ENCODE measurements at places on chromosomes 5 and 9. TPM values are rescaled to one million over a fixed set of nuclear protein-coding genes. Genes with fewer than 3 reads are reported as not detected.

ABCA1 gene
- total RNA-seq = 8.2 TPM

STRBP gene
- 8.5 TPM for total RNA-seq

PPP1R26 gene
- 9.5 TPM for total RNA-seq

COL23A1 gene
- total RNA-seq = 3.0 TPM

ANKRD31 gene
- 0.06 TPM for total RNA-seq

FYB1 gene
- 2.8 TPM for total RNA-seq

RELL2 gene
- not detected for total RNA-seq

HDHD3 gene
- total RNA-seq = 7.3 TPM

SLC34A3 gene
- total RNA-seq = not detected

FAM13B gene
- total RNA-seq = 7.8 TPM

IL3 gene
- not detected for total RNA-seq

FOXI1 gene
- not detected for total RNA-seq

DNA sequence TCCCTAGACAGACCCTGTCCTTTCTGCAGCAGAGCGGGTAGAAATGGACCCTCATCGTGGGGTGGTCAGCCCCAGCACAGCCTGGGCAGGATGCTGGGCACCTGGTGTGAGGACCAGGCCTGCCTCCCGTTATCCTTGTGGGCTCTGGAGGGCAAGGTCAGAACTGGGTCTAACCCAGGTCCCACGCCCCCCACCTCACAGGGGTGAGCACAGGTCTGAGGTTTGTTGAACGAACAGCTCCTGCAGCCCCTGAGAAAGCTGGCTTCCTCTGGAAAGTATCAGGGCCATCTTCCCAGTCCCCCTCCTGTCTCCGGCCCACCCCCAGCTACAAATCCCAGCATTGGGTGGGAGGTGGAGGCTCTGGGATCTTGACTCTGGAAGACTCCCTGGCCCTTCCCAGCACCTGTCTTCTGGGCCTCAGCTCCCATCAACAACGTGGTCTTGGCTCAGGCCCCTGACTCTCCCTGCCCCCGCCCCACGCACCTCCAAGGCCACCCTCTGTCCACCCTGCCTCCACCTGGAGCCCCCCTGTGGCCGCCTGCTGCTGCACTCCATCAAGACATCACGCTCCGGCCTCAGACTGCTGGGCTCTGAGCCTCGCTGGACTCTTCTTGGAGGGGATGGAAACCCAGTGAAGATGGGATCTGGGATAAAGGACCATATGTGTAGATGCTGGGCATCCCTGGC, 30.1 kb upstream of the CNOT6 start:
- DNase-seq = no peak
- H3K4me1 ChIP-seq = no peaks in the 10 kb centered on the region
- no peak overlapping the region for H3K4me3 ChIP-seq
- H3K27me3 ChIP-seq = no peaks in the 10 kb centered on the region
- no peaks in the 10 kb centered on the region for H3K36me3 ChIP-seq
- H3K27ac ChIP-seq = no peak overlapping the region

- H3K36me3 ChIP-seq = no peaks in the 10 kb centered on the region
- H3K4me3 ChIP-seq = no peak overlapping the region
- DNase-seq = no peak
- no peaks in the 10 kb centered on the region for H3K27me3 ChIP-seq
Measured at GRCh38 chr9:99114049-99114440, 9.1 kb downstream of the TGFBR1 start.

DNA sequence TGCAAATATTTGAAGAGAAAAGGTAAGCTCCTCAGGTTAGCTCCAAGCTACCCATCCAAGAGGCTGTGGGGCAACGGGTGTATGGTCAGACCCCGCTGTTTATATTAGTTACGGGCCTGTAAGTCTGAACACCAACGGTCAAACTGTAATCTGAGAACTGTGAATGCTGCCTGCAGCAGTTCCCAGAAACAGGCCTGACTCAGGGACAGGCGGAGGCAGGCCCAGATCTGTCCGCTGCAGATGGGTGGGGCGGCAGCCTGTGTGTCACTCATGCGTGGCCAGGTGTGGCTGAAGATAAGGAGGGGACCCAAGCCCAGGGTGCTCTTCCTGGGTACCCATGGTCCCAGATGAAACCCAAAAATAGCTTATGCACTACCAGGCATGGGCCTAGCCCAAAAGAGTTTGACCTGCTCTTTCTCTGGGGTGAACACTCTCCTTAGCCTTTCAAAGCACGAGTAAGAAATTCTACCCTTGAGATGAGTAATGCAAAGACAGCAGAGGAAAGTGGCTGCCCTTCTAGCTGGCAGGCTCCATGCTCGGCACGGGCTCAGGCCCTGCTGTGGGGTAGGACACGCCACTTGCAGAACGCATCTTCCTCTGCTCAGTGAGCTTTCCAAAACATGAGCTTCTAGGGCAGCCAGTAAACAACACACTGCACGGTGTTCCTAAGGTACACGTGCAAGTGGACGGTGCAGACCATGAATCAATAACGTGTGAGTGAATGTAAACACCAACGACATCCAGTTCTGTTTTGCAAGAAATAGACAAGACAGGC, 9.1 kb downstream of the UBAC1 start:
- H3K27me3 ChIP-seq = no peaks in the 10 kb centered on the region
- DNase-seq = peak; percentile 93
- H3K36me3 ChIP-seq = peaks cover 56% of the 10 kb centered on the region

DNA sequence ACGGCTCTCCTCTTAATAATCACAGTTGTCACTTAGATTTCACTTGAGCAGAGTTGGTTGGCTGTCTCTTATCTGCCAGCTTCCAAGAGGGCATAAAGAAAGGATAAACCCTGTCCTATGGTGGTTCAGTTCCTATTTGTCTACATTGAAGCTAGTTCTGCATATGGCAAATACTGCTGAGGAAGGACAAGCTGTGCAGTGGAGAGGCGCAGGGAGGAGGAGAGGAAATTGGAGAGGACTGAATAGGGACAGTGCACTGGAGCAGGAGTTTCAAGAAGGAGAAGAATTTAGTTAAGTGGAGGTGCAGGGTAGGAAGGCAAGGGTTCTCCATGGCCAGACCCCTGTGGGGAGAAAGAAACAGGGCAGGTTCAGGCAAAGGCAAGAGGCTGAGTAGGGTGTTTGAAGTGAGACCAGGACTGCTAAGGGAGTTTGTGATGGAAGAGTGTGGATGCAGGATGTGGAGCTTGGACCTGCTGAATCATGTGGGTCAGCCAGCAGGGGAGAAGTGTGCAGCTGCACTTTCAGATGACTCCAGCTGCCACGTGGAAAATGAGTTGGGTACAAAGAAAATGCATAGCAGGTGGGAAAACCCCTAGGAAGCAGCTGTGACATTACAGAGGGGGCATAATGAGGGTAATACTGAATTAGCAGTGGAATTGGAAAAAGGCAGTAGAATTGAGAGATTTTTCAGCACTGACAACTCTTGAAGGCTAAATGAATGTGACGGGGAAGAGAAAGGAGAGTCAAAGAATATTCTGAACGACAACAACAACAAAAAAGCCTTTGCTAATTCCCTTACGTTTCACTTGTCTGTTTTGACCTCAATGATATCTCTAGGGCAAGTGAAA, 66.8 kb downstream of the MAMDC2 start:
- no peaks in the 10 kb centered on the region for H3K36me3 ChIP-seq
- H3K4me3 ChIP-seq = no peak overlapping the region
- no peak overlapping the region for H3K27ac ChIP-seq

- DNase-seq = no peak
- no peaks in the 10 kb centered on the region for H3K27me3 ChIP-seq
- no peak overlapping the region for H3K27ac ChIP-seq
Measured at GRCh38 chr9:72633966-72634365, 112.6 kb downstream of the TMC1 start.

- H3K27me3 ChIP-seq = no peaks in the 10 kb centered on the region
- peaks cover 68% of the 10 kb centered on the region for H3K4me1 ChIP-seq
- H3K36me3 ChIP-seq = no peaks in the 10 kb centered on the region
- DNase-seq = peak; percentile 66
- peak overlapping the region; percentile 98 for H3K27ac ChIP-seq
Measured at GRCh38 chr5:38467353-38468040, 88.9 kb downstream of the LIFR start.

GRCh38 chr5:3301306-3301705, 294.3 kb upstream of the IRX1 start:
- H3K4me3 ChIP-seq = no peak overlapping the region
- no peak overlapping the region for H3K27ac ChIP-seq
- DNase-seq = no peak
- H3K36me3 ChIP-seq = no peaks in the 10 kb centered on the region
- no peaks in the 10 kb centered on the region for H3K4me1 ChIP-seq

- H3K27ac ChIP-seq = no peak overlapping the region
- H3K27me3 ChIP-seq = no peaks in the 10 kb centered on the region
- no peaks in the 10 kb centered on the region for H3K36me3 ChIP-seq
- no peaks in the 10 kb centered on the region for H3K4me1 ChIP-seq
- no peak for DNase-seq
Measured at GRCh38 chr5:110580625-110581024, 145.8 kb downstream of the TMEM232 start.

DNA sequence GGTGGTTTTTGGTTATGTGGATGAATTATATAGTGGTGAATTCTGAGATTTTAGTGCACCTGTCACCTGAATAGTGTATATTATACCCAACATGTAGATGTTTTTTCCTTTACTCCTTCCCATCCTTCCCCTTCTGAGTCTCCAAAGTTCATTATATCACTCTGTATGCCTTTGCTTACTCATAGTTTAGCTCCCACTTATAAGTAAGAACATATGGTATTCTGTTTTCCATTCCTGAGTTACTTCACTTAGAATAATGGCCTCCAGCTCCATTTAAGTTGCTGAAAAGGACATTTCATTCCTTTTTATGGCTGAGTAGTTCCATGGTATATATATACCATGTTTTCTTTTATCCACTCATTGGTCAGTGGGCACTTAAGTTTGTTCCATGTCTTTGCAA, 161.6 kb upstream of the CD180 start:
- no peaks in the 10 kb centered on the region for H3K27me3 ChIP-seq
- DNase-seq = no peak
- H3K4me1 ChIP-seq = no peaks in the 10 kb centered on the region
- no peak overlapping the region for H3K4me3 ChIP-seq

DNA sequence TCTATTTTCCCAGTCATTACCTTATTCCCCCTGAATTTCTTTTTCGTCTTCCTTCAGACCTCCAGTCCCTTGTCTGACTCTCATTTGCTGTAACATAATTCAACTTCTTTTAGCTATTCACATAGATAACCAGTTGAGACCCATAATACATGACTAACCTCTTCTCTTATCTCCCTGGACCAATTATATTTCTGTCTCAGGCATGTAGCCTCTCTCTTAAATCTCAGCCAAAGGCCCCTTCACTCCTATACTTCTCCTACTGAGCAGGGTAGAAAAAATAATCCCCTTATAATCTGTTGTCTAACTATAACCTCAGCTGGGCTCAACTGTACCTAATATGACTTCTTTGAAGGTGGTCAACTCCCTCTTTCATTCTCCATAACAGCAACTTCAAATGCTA, 20.9 kb downstream of the RANBP6 start:
- no peak overlapping the region for H3K4me3 ChIP-seq
- H3K36me3 ChIP-seq = no peaks in the 10 kb centered on the region
- no peaks in the 10 kb centered on the region for H3K27me3 ChIP-seq

DNA sequence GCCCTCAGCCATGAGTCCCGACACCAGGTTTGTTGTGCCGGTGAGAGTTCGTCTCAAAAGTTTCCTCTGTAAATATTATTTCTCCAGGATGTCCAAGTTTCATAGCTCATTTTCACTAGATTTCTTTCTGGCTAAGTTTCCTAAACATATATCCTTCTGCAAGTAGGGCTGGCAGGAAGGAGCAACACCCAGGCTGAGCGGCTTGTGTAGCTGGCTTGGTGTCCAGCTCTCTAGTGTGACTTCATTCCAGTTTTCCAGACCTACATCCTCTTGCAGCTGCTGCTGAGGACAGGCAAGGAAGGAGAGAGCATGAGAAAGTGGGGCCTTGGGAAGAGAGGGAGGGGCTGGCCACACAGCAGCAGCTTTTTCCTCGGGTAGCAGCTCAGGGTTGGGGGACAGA, 80.3 kb downstream of the FGF1 start:
- no peak overlapping the region for H3K27ac ChIP-seq
- no peak for DNase-seq
- no peaks in the 10 kb centered on the region for H3K27me3 ChIP-seq
- no peaks in the 10 kb centered on the region for H3K36me3 ChIP-seq
- H3K4me3 ChIP-seq = no peak overlapping the region

GRCh38 chr9:111284703-111285102, 45.3 kb downstream of the OR2K2 start:
- no peak for DNase-seq
- H3K27me3 ChIP-seq = no peaks in the 10 kb centered on the region
- H3K4me1 ChIP-seq = no peaks in the 10 kb centered on the region
- no peak overlapping the region for H3K4me3 ChIP-seq

- H3K36me3 ChIP-seq = no peaks in the 10 kb centered on the region
- H3K4me1 ChIP-seq = peaks cover 3% of the 10 kb centered on the region
- no peak overlapping the region for H3K4me3 ChIP-seq
- no peak for DNase-seq
Measured at GRCh38 chr9:113901221-113901688, 25.1 kb downstream of the ZNF618 start.

- no peak overlapping the region for H3K4me3 ChIP-seq
- no peaks in the 10 kb centered on the region for H3K36me3 ChIP-seq
- DNase-seq = no peak
- no peaks in the 10 kb centered on the region for H3K27me3 ChIP-seq
- H3K4me1 ChIP-seq = no peaks in the 10 kb centered on the region
- H3K27ac ChIP-seq = no peak overlapping the region
Measured at GRCh38 chr9:84072621-84073180, 92.1 kb downstream of the RMI1 start.

DNA sequence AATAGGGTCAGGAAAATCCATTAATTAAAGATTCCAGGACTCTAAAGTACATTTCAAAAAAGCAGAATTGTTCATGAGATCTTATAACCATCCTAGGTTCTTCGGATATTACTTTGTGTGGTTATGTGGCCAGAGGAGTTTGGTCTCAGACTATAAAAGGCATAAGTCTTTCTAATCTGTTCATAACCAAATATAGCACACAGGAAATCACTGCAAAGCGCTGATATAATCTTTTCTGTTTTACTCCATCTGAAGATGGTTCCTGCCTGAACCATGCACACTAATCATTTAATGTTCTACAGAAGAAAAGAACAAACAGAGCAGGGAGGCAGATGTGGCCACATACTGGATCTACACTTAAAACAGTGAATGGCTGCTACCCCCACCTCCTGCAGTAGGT, 182.8 kb downstream of the SEMA5A start:
- H3K36me3 ChIP-seq = no peaks in the 10 kb centered on the region
- H3K27me3 ChIP-seq = no peaks in the 10 kb centered on the region
- no peaks in the 10 kb centered on the region for H3K4me1 ChIP-seq
- H3K4me3 ChIP-seq = no peak overlapping the region

DNA sequence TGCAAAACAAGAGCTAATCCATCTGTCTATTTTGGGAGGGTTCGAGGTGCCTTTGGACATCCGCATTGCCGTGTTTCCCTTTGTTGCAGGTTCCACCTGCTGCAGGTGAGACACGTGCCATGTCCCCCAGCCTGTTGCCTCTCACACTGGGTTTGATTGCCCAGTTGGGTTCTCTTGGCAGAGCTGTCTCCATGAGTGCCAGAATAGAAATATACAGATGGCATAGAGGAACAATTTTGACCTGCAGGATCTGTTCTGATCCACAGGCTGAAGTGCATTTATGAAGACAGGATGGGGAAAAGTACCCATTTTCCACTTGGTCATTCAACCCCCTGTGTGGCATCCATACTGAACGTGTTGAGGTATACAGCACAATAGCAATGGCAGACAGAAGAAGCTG, 178.1 kb downstream of the SGCD start:
- DNase-seq = no peak
- H3K27me3 ChIP-seq = no peaks in the 10 kb centered on the region
- peaks cover 9% of the 10 kb centered on the region for H3K36me3 ChIP-seq
- peaks cover 10% of the 10 kb centered on the region for H3K4me1 ChIP-seq
- H3K27ac ChIP-seq = no peak overlapping the region

GRCh38 chr5:127660047-127660733, 11.3 kb downstream of the CTXN3 start:
- no peak for DNase-seq
- peaks cover 28% of the 10 kb centered on the region for H3K4me1 ChIP-seq
- H3K27ac ChIP-seq = peak overlapping the region; percentile 83
